ENCODE measurements at places on chromosomes 16 and 17. TPM values are rescaled to one million over a fixed set of nuclear protein-coding genes. Genes with fewer than 3 reads are reported as not detected.

Gene CCL16
- total RNA-seq, result 0.58 TPM

Gene RCVRN
- total RNA-seq, result 0.17 TPM

Gene SLFN14
- total RNA-seq, result not detected

DNA sequence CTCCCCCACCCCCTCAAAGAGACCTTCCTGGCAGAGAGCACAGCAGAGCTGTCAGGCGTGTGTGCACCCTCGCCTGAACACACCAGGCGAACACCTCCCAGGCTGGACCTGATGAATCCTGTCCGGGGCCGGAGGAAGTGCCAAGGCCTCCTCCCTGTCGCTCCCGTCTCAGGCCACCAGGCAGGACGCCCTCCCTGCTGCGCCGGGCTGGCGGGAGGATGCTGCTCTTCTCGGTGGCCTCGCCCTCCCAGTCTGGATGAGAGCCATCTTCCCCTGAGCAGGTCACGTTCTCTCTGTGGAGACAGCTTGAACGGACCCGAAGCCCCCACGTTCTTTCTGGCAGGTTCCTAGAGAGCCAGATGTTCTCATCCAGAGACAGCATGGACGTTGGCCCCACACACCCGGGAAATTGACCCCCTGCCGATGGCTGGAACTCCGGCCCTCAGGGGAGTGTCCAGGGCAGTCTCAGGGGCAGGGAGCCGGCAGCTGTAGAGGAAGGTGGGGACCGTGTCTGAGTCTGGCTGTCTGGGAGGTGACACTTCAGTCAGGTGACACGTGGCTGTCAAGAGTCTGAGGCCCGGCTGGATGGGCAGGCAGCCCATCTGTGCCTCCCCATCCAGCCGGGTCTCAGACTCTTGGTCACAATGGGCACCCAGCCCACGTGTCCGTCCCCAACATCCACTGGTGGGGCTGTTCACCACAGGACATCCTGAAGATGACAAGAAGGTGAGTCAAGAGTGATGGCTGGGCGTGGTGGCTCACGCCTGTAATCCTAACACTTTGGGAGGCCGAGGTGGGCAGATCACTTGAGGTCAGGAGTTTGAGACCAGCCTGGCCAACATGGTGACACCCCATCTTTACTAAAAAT lies 5.0 kb upstream of the TIMP2 start:
- DNase-seq, result no peak

- no peak for DNase-seq
These were observed 8.8 kb downstream of the MBTD1 start for GRCh38 chr17:51251010-51251409.

DNA sequence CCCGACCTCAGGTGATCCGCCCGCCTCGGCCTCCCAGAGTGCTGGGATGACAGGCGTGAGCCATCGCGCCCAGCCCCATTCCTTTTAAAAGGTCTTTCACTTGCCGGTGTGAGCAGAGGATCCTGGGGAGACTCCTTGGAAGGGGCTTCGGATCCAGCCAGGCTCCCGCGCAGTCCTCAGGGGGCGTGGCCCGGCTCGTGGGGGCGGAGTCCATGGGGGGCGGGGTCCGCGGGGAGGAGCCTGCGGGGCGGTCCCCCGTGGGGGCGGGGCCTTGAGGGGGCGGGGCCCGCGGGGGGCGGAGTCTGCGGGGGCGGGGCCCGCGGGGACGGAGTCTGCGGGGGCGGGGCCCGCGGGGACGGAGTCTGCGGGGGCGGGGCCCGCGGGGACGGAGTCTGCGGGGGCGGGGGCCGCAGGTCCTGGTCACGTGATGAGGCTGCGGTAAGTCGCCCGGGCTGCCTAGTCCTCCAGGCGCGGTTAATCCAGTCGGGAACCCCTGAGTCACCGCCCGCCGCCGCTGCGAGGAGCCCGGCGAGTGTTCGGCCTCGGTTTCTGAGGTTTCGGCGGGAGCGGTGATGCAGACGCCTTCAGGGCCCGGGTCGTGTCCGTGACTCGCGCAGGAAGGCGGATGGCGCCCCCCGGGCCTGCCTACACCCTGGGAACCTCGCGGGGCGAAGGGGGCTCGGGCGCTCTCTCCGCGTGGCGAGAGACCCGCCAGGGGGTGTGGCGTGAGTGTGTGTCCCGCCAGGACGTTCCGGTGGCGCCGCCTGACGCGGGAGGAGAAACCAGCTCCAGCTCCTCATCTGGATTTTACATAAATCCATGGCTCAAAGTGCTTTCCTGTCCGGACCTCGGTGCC lies 23.6 kb upstream of the ABR start:
- peak; percentile 86 for DNase-seq

DNA sequence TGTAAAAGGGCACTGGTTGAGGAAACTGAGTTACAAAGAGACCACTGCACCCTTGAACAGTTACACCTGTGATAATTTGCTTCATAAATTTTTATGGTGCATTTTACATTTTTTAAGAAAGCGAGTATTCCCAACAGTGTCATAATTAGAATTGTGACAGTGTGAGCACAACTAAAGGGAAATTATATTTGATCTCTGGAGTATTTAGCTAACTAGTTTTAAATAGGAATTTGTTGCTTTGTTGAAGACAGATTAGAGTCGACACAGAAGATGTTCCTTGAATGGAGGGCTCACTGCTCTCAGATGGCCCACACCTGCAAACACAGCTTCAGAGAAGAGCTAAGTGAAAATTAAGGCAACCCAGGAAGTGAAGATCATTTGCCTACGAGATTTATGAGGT lies 555.0 kb upstream of the GOT2 start:
- DNase-seq, result no peak

- DNase-seq, result no peak
These were observed 27.1 kb downstream of the SCPEP1 start for GRCh38 chr17:57004944-57005579.

GRCh38 chr17:58344791-58345157 lies 7.2 kb downstream of the SUPT4H1 start:
- DNase-seq, result peak; percentile 21

GRCh38 chr16:74874912-74875546 lies 100.4 kb upstream of the FA2H start:
- DNase-seq, result no peak

DNA sequence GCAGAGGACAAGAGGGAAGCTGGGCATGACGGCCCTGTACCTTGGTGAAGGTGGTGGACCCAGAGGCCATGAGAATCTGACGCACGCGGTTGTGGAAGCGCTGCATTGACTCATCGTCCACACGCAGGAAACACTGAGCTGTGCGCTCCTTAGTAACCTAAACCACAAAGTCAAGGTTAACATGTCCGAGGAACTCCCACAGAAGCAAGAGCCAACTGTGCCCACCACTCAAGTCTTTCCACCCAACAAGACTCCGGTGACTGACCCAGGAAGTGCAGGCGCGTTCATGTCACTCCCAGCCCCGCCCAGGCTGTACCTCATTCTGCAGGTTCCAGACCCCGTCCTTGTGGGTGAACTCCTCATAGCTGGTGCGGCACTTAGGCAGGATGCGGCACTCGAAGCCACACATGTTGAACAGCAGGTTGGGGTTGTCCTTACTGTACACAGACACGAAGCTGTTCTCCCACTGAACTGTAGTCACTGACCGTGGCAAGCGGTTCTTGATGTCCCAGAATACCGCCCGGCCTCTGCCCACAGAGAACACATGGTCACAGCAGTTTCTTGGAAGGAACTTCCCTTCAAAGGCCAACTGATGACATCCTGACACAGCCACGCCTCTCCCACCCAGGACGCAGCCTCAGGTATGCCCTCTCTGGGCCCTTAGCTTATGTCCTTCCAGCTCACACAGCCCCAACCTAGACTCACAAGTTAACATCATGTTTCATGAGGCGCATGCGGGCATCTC lies 11.5 kb downstream of the PRPF8 start:
- no peak for DNase-seq

DNA sequence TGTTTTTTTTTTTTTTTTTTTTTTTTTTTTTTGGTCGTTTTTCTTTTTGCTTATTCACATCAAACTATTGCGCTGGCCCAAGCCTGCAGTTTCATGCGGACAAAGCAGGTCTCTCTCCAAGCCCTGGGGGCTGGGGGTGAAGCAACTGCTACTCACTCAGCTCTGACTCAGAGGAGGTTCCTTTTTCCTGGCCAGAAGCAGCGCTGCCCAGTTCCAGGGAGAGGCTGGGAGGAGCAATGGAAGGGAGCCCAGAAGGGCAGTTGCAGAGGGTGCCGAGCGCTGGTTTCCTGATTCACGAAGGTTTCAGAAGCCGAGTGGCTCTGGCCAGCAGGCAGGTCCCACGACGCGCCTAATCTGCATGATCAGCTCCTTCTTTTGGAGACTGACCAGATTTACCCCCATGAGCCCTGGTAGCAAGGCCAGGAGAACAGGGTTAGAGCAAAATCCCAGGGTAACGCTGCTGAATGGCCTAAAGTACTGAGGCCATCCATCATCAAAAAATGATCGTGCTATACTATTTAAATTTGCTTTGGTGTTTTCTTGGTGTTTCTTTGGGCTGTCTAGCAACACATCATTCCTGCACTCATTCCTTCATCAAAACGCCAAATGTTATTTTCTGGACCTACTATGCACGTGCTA lies 144.7 kb upstream of the SOX9 start:
- no peak for DNase-seq

GRCh38 chr16:81786321-81786720 lies 7.2 kb downstream of the PLCG2 start:
- no peak for DNase-seq

- DNase-seq, result no peak
These were observed 411.7 kb downstream of the HS3ST3B1 start for GRCh38 chr17:14712611-14713021.

- DNase-seq, result no peak
These were observed 59.4 kb downstream of the TMEM114 start for GRCh38 chr16:8530752-8531384.

DNA sequence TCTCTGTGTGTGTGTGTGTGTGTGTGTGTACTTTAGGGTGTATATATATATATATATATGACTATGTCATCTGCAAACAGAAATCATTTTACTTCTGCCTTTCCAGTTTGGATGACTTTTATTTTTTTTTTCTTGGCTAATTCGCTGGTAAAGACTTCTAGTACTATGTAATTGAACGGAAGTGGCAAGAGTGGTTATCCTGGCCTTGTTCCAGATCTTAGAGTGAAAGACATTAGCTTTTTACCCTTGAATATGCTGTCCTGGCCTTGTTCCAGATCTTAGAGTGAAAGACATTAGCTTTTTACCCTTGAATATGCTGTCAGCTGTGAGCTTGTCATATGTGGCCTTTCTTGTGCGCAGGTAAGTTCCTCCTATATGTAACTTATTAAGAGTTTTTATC lies 72.7 kb upstream of the MYOCD start:
- DNase-seq, result no peak

DNA sequence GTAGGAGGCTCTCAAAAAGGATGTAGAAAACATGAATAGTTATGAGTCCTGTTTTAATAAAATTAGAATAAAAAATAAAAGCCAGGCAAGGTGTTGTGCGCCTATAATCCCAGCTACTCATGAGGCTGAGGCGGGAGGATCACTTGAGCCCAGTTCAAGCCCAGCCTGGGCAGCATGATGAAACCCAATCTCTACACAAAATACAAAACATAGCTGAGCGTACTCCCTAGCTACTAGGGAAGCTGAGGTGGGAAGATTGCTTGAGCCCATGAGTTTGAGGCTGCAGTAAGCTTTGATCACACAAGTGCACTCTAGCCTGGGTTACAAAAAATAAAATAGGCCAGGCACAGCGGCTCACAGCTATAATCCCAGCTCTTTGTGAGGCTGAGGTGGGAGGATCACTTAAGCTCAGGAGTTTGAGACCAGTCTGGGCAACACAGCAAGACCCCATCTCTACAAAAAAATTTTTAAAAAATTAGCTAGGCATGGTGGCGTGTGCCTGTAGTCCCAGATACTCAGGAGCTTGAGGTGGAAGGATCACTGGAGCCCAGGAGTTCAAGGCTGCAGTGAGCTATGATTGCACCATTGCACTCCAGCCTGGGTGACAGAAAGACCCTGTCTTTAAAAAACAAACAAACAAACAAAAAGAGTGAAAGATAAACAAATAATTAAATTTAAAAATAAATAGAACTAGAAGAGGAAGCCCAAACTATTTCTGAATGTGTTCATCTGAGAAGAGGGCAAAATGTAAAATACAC lies 17.2 kb upstream of the PRM1 start:
- DNase-seq, result no peak

DNA sequence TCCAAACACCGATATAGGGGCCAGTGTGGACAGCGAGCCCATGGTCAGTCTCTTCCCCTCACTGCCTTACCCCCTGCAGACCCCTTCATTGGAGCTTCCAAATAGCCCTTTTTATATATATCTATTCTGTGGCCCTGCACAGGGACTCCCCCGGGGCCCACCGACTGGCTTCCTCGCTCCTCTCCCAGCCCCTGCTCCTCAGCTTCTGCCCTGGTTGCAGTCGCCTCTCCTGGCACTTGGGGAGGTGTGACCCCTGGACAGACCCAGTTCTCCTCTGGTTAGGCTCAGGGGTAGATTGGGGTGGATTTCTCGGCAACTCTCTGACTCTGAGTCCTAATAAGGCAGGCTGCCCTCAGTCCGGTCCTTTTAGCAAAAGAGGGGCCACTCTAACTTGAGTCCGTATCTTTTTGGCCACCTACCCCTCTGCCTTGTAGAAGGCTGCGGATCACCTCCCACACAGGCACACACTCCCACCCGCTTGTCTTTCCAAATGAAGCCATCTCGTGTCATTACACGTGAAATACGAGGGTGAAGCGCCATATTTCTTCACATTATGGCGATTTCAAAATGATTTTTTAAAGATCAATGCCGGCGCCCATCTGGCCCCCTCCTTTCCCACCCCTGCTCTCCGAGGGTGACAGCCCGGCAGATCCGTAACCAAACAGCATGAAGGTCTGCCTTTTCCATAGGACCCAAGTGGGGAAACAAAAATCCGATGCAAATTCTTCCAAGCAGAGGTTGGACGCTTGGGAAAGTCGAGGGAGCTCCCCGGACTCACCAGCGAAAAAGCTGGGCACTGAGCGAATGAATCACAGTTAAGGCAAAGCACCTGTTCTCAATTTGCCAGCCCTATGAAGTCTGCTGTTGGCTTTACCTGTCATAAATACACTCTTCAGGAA lies 1.7 kb upstream of the HOXB9 start:
- DNase-seq, result no peak

DNA sequence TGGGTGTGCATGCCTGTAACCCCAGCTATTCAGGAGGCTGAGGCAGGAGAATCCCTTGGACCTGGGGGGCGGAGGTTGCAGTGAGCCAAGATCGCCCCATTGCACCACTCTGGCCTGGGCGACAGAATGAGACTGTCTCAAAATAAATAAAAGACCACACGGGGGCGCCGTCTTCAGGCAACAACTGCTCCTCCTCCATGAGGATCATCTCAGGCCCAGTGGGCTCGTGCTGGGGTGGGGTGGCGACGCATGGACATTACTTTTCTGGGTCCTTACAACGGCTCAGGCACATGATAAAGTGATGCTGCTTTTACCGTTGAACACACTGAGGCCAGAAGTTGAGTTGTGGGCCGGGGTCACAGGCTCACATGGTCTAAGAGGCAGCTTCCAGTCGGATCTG lies 56.2 kb downstream of the PRMT7 start:
- no peak for DNase-seq

Data from upper lobe of right lung (tissue), 1 donor.